Psoas muscle (tissue), 8 donors: ENCODE measurements at places on chromosomes 4 and X. TPM values are rescaled to one million over a fixed set of nuclear protein-coding genes. Genes with fewer than 3 reads are reported as not detected.

Gene AADAT
- total RNA-seq = 1.2 TPM

Gene GAGE12E
- not detected for total RNA-seq

Gene CDX4
- not detected for total RNA-seq

Gene AWAT1
- not detected for total RNA-seq

Gene IGFBP7
- 103 TPM for total RNA-seq

Gene KIAA1210
- total RNA-seq = not detected

Gene PORCN
- total RNA-seq = 4.8 TPM

Gene ANXA10
- not detected for total RNA-seq

Gene DGKK
- total RNA-seq = not detected

Gene NMU
- total RNA-seq = not detected

Gene SPANXN4
- total RNA-seq = not detected

Gene EGFL6
- total RNA-seq = 0.17 TPM

Gene HSD17B13
- not detected for total RNA-seq

Gene SPACA5
- total RNA-seq = not detected

Gene PLP1
- 0.39 TPM for total RNA-seq

Gene TCEAL2
- total RNA-seq = not detected

Gene TLR10
- 0.17 TPM for total RNA-seq

Gene NUDT11
- 0.13 TPM for total RNA-seq

Gene UGT2B17
- not detected for total RNA-seq

Gene PCDH7
- 1.6 TPM for total RNA-seq

Gene NEUROG2
- total RNA-seq = not detected

Gene NPY1R
- total RNA-seq = 1.2 TPM

Gene NXF2
- total RNA-seq = not detected

Gene LNX1
- 3.0 TPM for total RNA-seq

Gene KLHL4
- 0.22 TPM for total RNA-seq

Gene UGT2B11
- total RNA-seq = not detected

Gene RHOH
- total RNA-seq = 0.30 TPM

Gene RNF128
- total RNA-seq = 4.8 TPM

Gene TMEM150C
- 4.6 TPM for total RNA-seq

Gene MAGEB1
- total RNA-seq = not detected

Gene DDIT4L
- total RNA-seq = 264 TPM

Gene SLC38A5
- total RNA-seq = 0.83 TPM
